Stimulated activated CD4-positive, alpha-beta T cell treated with anti-CD3 and anti-CD28 coated beads, Interleukin-2, amount 100 ng/mL, for 48 hours (primary cell): ENCODE measurements at places on chromosomes 1 and 21.

DNA sequence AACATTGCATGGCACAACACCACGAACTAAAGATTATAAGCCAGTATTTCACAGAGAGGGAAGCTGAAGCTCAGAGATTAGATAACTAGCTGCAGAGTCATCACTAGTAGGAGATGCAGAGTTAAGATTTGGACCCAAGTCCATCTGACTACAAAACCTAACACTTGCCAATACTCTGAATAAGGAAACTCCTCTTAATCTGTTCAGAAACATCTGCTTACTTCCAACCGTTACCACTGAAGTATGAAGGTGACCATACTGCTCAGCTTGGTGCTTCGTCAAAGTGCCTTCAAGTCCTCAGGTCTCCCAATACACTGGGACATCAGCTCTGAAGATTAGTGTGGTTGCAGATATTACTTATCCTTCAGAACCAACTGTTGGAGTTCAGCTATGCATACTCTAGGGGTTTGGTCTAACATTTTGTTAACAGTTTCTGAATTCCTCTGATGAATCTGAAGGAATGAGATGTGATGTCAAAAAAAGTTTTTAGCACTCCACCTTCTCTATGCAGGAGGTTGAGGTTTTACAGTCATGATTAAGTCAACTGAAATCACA lies 179.6 kb downstream of the TPR start:
- DNase-seq, result no peak

DNA sequence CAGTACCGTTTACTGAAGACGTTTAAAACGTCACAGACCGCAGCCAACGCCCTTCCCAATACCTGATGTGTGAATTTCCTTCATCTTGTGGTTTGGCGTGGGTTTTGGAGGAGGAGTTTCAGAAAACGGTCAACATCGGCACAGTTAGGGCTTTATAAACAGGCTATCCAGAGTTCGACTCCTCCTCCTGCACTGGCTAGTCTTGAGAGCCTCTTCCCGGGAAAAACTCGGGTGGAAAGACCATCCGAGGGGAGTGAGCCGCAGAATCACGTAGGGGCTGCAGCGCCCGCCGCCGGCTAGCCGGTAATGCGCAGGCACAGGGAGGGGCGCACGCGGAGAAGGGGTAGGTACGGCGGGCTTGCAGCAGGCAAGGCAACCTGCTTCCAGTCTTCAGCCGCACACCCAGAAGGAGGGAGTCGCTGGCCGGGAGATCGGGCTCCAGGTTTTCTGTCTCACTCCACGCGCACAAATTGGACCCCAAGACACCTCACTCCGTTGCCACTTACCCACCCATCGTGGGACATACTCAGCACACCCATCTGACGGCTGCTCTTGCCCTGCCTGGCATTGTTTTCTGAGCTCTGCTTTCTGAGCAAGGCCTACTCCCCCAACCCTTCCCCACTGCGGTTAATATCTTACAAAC lies 25.4 kb downstream of the SLC19A2 start:
- no peak for DNase-seq

- peak; percentile 47 for DNase-seq
These were observed 38.5 kb upstream of the EGLN1 start for GRCh38 chr1:231460614-231461013.

GRCh38 chr1:26163684-26164035 lies 4.8 kb downstream of the FAM110D start:
- DNase-seq, result no peak

- no peak for DNase-seq
These were observed 12.6 kb upstream of the S100B start for GRCh38 chr21:46617267-46618051.

- no peak for DNase-seq
These were observed 14.4 kb upstream of the ERVH48-1 start for GRCh38 chr21:42939582-42940413.

DNA sequence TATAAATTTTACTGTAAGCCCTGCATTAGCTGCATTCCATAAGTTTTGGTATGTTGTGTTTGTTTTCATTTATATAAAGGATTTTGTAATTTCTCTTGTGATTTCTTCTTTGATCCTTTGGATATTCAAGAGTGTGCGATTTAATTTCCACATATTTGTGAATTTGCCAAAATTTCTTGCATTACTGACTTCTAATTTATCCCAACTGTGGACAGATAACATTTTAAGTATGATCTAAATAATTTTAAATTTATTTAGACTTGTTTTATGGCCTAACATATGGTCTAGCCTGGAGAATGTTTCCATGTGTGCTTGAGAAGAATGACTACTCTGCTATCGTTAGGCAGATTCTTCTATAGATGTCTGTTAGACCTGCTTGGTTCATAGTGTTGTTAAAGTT lies 23.2 kb downstream of the RPE65 start:
- DNase-seq, result no peak

GRCh38 chr1:234608025-234608910 lies 1.7 kb downstream of the IRF2BP2 start:
- DNase-seq, result peak; percentile 52

- no peak for DNase-seq
These were observed 62.7 kb upstream of the LRRC8D start for GRCh38 chr1:89758156-89758555.

- no peak for DNase-seq
These were observed 217.0 kb downstream of the RWDD3 start for GRCh38 chr1:95451054-95451453.

GRCh38 chr1:245986404-245987218 lies 520.5 kb downstream of the SMYD3 start:
- DNase-seq, result no peak

GRCh38 chr1:154344977-154345837 lies 19.9 kb downstream of the ATP8B2 start:
- peak; percentile 75 for DNase-seq

GRCh38 chr1:35666216-35666615 lies 24.9 kb upstream of the PSMB2 start:
- no peak for DNase-seq

GRCh38 chr1:156571919-156572662 lies at the start of gene IQGAP3:
TSS of gene IQGAP3 (minus strand) at chr1:156572565. CDS start at chr1:156572529, 36 bp downstream.
- peak; percentile 63 for DNase-seq

- no peak for DNase-seq
These were observed 23.7 kb downstream of the HMGCS2 start for GRCh38 chr1:119745034-119745433.

GRCh38 chr21:38639571-38640354 lies 141.5 kb upstream of the ERG start:
- no peak for DNase-seq

- no peak for DNase-seq
These were observed 66.3 kb downstream of the SLC27A3 start for GRCh38 chr1:153841463-153841994.

- no peak for DNase-seq
These were observed 59.5 kb upstream of the ENAH start for GRCh38 chr1:225712391-225712790.

DNA sequence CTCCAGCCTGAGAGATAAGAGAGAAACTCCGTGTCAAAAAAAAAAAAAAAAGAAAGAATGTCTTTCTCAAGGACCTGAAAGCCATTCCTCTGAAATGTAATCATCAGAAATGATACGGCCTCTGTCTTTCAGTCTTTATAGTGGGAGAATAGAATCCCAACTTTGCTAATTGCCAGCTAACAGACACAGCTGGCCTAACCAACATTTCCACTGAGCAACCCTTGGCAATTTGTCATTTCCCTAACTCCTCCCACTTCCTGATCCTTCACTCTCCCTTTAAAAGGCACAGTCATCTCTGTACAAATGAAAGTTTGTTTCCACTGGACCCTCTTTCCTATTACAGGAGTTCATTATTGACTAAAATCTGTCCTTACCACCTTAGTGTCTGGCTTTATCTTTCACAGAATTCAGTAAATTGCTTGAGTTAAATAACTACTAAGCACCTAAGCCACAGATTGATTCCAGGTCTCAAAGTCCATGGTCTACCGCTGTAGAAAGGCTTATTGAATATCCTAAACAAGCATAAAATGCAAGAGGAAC lies 4.3 kb upstream of the CBR1 start:
- DNase-seq, result no peak

DNA sequence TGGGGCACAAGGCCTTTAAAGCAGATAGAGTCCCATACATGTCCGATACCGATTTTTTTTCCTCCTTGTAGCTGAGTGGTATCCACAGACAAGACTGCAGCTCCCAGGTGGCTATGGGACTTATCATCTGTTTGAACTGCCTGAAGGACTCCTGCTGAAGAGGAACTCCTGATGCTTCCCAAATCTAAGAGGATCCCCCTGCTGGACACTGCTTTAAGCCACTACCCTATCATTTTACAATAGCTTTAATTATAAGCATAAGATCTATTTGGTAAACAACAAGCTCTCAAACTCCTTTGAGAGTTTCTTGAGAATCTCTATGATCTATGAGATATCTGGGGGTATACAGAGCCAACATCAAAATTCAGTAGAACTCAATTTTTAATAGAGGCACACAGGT lies 11.7 kb downstream of the NDC1 start:
- DNase-seq, result no peak

- DNase-seq, result no peak
These were observed 47.0 kb upstream of the BCAR3 start for GRCh38 chr1:93728480-93729131.
